ENCODE measurements at places on chromosomes 3 and 15. TPM values are rescaled to one million over a fixed set of nuclear protein-coding genes. Genes with fewer than 3 reads are reported as not detected.

The GOLGA6D gene
- 0.15 TPM for total RNA-seq

The KCNMB2 gene
- total RNA-seq = 0.27 TPM

The PSMA4 gene
- total RNA-seq = 155 TPM

The CTXN2 gene
- total RNA-seq = not detected

The DGKG gene
- total RNA-seq = 1.7 TPM

All from chondrocyte (in vitro differentiated cells).